CD4-positive, alpha-beta T cell treated with Interleukin-6 at 100 ng/mL for 8 hours (primary cell): ENCODE measurements at places on chromosomes 6 and 20.

- DNase-seq: no peak
Observed at GRCh38 chr20:36904690-36905089, 28.8 kb downstream of the TLDC2 start.

GRCh38 chr6:38064431-38064830 is 244.9 kb downstream of the ZFAND3 start:
- DNase-seq: no peak

DNA sequence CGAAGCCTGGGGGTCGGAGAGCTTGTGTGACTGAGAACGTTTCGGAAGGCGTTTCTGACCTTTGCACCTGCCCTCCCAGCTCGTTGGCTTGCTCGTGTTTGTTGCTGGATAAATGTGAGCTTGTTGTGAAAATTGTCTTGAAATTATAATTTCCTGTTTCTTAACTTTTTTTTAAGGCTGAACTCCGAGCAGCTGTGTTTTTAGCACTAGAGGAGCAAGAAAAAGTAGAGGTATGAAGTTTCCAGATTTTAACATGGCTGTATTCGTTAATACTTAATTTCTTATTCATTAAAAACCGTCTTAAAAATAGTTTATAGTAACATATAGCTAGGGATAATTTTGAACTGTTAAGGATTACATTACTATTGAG is 672 bp downstream of the CEP43 start:
- DNase-seq: no peak

DNA sequence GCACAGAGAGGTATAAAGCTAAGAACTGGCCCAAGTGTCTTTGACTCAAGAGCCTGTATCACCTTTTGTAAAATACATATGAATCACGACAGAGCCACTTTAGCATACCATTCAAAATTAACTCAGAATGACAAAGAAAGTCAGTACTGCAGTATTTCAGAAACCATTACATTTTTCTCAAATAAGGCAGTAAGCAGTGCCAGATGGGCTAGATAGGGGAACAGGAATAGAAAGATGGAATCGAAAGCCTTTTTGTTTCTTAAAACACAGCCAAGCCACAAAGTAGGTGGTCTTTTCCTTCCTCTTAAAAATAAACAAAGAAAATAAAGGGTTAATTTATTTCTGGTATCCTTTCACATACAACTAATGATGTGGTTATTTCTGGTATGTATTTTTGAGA is 10.3 kb downstream of the CLDN20 start:
- DNase-seq: no peak

GRCh38 chr6:150185732-150186117 is 42.9 kb downstream of the PPP1R14C start:
- no peak for DNase-seq

DNA sequence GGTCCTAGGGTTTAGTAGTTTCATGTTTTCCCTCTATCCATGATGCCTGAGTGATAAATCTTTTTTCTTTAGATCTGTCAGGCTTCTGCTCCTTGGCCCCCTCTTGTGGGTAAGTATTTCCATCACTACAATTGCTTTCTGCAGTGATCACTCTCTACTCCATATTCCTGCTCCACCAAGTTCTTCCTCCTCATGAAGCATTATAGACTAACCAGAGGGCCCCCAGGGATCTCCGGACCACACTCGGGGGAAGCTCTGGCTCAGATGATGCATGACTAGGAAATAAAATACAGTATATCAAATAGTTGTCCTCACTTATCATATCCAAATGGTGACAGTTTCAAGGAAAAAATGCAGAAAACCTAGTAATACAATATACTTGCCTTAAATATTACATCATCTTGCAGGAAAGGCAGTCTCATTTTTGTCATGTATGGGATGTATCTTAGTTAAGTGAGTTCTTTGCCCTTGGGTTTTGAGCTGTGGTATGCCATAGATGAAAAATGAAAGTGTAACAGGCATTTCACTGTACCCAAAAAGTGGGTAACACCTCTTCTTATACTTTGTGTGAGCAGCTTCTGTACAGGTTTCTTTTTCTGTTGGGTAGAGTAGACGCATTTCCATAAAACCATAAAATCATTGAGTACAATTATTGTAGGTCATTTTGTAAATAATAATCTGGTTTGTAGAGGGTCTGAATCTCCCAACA is 200.9 kb upstream of the EYA4 start:
- DNase-seq: no peak

DNA sequence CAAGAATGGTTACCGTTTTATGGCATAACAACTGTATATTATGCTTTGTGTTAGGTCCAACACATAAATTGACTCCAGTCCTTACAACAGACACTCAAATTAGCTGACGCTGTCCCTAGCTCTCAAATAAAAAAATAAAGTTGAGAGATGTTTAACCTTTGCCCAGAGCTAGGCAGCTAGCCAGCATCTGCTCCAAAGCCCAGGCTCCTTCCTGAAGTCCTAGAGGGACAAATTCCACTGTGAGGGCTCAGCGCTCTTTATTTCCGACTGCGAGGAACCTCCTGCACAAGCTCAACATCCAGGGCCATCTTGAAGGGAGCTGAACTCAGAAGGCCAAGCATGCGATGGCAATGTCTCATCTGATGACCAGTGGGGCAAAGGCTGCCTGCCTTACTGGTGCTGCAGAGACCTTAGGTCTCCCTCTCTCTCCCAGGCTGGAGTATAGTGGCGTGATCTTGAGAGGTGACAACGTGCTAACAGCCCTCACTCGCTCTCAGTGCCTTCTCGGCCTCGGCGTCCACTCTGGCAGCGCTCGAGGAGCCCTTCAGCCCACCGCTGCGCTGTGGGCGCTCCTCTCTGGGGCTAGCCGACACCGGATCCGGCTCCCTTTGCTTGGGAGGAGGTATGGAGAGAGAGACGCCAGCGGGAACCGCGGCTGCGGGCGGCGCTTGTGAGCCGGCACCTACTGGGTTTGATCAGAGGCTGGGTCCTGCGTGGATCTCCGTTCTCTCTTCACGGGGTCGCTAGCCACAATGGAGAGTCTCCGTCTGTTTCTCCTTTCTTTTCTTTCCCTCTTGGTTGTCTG is 24.7 kb upstream of the GFOD1 start:
- no peak for DNase-seq

- no peak for DNase-seq
Observed at GRCh38 chr6:106512968-106513574, 116.2 kb downstream of the RTN4IP1 start.

GRCh38 chr6:40044196-40044595 is 109.9 kb upstream of the MOCS1 start:
- no peak for DNase-seq
